ENCODE measurements at places on chromosomes 1 and 21. TPM values are rescaled to one million over a fixed set of nuclear protein-coding genes. Genes with fewer than 3 reads are reported as not detected.

Gene JAM2
- total RNA-seq = not detected

Gene AIRE
- not detected for total RNA-seq

Gene CSMD2
- total RNA-seq = not detected

Gene CADM3
- total RNA-seq = not detected

Gene CDA
- not detected for total RNA-seq

Gene FBXO2
- total RNA-seq = 5.1 TPM

Gene ALPL
- total RNA-seq = not detected

Gene SLAMF9
- not detected for total RNA-seq

Gene UMODL1
- 1.1 TPM for total RNA-seq

Gene AMY1B
- not detected for total RNA-seq

Gene CELA3A
- not detected for total RNA-seq

Gene KIF17
- not detected for total RNA-seq

- DNase-seq = no peak
These were observed 198.4 kb upstream of the PTGFR start for GRCh38 chr1:78292361-78292760.

DNA sequence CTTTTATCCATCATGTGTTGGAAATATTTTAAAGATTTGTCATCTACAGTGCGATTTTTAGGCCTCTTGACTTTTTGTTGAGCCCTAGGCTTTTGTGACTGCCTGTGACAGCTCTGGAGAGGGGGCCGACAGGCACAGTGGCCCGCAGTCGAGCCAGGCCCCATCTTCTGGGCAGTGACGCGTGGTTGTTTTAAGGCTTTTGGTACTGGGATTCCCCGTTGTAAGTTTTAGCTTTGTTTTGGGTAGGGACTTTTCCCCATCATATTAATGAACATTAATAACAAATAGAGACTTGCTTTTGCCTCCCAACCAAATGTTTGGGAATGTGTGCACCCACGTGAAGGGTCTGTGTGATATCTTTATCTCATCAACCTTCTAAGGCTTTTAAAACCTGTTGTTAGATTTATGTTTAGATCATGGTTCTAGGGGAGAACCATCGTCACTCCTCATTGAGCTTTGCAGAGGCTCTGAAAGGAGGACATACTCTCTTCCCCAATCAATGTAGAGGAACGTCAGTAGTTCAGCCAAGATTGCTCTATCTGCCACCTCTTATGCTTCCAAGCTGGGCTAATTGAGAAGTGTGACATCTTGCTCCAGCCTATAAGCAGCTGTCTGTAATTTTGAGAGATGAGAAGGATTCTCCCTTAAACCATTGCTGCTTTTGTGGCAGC, 34.6 kb downstream of the MAPKAPK2 start:
- DNase-seq = no peak

DNA sequence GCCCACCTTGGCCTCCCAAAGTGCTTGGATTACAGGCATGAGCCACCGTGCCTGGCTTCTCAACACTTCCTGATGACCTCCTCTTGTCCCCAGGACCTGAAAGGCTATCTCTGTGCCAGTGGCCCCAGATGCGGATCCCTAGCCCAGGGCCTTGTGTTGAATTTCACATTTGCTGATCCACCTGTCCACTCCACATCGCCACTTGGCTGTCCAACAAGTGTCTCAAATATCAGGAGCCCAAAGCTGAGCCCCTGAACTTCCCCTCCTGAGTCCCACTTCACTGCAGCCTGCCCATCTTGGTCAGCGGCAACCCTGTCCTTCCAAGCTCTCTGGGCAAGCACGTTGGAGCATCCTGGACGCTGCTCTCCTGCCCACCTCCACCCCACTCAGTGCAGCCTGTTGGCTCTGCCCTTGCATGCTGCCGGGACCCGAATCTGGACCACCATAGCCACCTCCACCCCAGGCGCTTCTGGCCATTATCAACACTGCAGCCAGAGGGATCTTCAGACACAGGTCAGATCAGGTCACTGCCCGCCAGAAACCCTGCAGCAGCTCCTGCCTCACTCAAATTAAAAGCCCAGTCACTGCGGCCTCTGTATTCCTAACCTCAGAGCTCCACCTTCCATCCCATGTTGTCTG, 352.5 kb upstream of the VAMP3 start:
- no peak for DNase-seq

- no peak for DNase-seq
These were observed 4.9 kb downstream of the GLIS1 start for GRCh38 chr1:53733975-53734649.

GRCh38 chr1:162578071-162578700, 16.7 kb downstream of the UAP1 start:
- DNase-seq = no peak

DNA sequence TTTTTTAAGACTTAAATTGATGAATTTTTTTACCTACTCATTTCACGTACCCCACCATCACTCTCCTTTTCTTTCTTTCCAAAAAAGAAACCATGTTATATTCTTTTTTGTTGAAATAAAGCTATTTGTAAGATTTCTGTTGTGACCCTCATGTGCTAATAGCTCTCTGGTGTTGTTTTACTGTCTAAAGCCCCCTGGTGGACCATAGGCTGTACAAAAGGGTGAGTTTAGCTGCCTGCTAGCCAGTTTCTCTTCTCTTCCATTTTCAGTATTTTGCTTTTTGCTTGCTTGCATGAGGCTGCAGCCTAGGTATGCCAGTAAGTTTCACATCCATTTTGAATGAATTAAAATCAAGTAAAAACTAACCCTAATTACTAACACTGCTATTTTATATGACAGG, 15.6 kb upstream of the VAMP3 start:
- DNase-seq = no peak

DNA sequence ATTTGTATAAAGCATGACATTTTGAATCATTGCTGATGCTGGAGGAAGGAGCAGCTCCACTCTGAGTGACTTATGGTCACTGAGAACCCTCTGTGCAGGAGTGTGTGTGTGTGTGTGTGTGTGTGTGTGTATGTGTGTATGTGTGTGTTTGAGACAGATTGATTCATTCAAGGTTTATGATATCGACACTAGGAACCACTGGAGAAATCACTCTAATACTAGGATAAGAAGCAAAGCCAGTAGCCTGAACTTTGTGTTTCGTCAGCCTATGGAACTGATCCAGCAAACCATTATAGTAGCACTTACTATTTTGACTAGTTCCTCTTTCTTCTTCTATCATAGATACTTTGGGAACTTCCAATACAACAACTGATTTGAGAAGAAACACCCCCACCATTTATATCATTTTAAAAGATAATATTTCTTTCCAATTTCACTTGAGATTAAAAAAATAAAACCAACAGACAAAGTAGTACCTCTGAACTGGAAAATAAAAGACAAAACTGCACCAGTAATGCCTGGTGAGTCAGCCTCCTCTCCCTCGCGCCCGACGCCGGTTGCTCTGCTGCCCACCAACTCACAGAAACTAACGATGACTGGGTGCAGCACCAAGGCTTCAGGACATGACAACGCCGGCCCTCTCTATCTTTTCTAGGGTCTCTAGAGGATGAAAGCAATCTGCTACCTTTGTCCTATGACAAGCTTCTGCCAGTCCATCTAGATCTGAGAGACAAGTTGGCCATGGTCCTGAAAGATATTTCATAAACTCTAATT, 20.9 kb downstream of the SLAMF1 start:
- no peak for DNase-seq

DNA sequence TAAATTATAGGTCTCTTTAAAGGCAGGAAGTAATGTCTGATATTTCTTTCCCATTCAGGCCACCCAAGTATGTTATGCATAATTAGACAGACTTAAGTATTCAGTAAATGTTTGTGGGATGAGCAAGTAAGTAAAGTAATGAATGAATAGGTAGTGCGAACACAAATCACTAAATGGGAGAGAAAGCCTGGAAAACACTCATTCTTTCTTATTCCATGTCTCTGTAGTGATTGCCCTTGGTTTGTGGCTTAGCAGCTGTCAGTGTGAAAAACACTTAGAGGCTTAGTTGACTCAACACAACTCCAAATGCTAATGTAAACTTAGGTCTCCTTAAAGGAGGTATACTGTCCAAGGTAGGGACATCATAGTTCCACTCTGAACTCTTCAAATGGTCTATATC, 182.5 kb downstream of the ZC3H11B start:
- no peak for DNase-seq

DNA sequence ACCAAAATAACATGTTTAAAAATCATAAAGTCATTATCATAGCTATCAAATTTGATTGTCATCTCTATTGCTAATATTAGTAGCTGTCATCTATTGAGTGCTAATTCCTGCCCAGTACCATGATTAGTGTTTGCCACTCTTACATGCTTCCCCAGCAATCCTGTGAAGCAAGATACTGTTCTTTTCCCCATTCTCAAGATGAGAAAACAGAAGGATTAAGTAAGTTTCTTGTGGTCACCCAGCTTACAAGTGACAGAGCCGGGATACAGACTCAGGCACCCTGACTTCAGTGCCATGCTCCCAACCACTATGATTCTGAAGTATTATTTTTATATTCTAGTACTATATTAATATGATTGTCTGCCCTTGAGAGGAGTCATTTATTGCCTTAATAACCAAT, 36.5 kb downstream of the LRRC8C start:
- DNase-seq = no peak

DNA sequence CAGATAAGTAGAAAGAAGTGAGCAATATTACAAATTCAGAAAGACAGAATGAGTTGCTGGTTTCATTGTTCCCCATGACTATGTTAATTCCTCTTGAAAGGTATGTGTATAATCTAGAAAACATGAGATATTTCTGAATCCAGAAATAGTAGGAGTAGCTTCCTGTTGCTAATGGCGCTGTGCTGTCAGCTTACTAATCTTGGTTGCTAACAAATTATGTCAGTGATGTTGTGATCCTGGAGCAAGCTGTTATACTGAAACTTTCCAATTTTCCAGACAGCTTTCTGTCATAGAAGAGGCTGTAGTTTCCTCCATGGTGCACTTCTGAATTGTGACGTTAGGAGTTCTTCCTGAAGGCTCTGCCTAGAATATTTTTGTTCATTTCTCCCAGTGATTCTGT, 372.3 kb downstream of the USP25 start:
- no peak for DNase-seq

GRCh38 chr21:32351428-32351827, 41.4 kb downstream of the URB1 start:
- DNase-seq = no peak

- no peak for DNase-seq
These were observed 46.8 kb downstream of the PKNOX1 start for GRCh38 chr21:43021191-43021590.

DNA sequence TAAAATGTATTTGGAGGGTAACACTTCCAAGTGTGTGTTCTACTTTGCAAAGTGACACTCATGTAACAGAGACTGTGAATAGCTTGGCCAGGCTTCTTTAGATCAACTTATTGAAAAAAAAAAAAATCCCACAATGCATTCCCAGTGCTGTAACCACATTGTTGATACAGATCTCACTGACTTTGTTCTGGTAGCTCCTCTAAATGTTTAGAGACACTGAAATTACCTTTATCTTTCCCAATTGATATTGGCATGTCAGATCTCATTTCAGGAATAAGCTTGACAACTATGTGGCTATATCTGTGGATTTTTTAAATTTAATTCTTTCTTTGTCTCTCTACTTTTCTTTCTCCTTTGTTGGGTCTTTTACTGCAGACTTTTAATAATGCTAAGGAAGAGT, 1018.9 kb upstream of the PRMT6 start:
- no peak for DNase-seq

DNA sequence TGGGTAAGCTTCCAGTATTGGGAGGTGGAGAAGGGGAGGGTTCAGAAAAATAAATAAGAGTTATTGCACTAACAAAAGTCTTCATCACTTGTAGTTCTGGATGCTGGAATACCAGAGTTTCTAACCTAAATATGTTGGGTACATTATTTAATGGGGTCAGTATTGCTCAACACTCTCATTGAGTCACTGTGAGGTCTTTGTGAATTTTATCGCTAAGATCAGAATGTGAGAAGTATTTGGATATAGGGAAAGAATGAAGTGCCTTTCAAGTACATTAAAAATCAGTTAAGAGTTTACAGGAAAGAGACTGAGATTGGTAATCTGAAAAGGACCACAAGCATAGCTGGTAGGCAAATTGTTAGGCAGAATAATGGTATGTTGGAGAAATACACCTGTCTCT, 8.8 kb downstream of the SNRPE start:
- DNase-seq = no peak

DNA sequence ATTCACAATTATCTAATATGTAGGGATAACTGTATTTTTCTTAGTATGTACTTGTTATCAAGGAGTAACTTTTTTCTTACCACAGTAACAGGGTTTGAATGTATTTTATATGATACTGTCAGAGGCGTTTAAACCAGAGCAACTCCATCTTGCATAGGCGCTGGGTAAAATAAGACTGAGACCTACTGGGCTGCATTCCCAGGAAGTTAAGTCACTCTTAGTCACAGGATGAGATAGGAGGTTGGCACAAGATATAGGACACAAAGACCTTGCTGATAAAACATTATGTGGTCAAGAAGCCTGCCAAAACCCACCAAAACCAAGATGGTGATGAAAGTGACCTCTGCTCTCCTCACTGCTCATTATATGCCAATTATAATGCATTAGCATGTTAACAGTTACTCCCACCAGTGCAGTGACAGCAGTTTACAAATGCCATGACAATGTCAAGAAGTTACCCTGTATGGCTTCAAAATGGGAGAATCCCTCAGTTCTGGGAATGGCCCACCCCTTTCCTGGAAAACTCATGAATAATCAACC, 64.8 kb downstream of the RPE65 start:
- DNase-seq = no peak

GRCh38 chr1:8986814-8987190, 39.4 kb downstream of the SLC2A7 start:
- no peak for DNase-seq

GRCh38 chr1:55214212-55214933, 791 bp downstream of the USP24 start:
- DNase-seq = peak; percentile 21

GRCh38 chr1:183912265-183912886, 107.5 kb downstream of the RGL1 start:
- no peak for DNase-seq

- DNase-seq = no peak
These were observed 17.0 kb downstream of the TTC39A start for GRCh38 chr1:51313268-51313852.

GRCh38 chr1:21935891-21936365, 1.2 kb downstream of the HSPG2 start:
- no peak for DNase-seq

DNA sequence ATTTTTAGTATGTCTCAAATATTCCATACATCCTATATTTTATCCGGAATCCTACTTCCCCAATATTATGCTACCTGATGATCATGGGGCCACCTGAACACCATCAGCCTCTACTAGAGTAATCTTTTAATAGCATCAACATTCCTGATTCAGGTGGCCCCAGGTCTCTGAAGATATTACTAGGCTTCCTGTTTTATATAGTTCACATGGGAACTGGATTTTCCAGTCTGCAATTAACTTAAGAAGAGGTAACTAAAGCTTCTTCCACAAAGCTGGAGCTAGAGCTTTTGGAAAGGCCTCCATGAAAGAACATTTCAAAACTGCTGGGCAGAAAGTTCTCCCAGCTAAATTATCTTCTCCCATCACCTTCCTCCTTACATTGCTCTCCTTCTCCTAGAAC, 72.3 kb upstream of the ADAM30 start:
- no peak for DNase-seq

GRCh38 chr1:92831762-92832536, at the start of gene RPL5:
Gene RPL5, plus strand, starts transcription at chr1:92832040. Its CDS starts 75 bp downstream, at chr1:92832115.
- peak; percentile 100 for DNase-seq

GRCh38 chr21:31931644-31932469, 59.0 kb downstream of the HUNK start:
- DNase-seq = no peak
